ENCODE measurements at places on chromosomes 6 and 20.

GRCh38 chr6:159390381-159390780 is 221.2 kb downstream of the FNDC1 start:
- no peak for DNase-seq

- no peak for DNase-seq
Observed at GRCh38 chr6:56087421-56087820, 160.0 kb downstream of the COL21A1 start.

- peak; percentile 37 for DNase-seq
Observed at GRCh38 chr20:47642118-47642517, 140.4 kb downstream of the NCOA3 start.

GRCh38 chr6:44800784-44801592 is 413.5 kb downstream of the CDC5L start:
- DNase-seq, result no peak

GRCh38 chr6:166306378-166307081 is 1.7 kb downstream of the PRR18 start:
- DNase-seq, result peak; percentile 12

DNA sequence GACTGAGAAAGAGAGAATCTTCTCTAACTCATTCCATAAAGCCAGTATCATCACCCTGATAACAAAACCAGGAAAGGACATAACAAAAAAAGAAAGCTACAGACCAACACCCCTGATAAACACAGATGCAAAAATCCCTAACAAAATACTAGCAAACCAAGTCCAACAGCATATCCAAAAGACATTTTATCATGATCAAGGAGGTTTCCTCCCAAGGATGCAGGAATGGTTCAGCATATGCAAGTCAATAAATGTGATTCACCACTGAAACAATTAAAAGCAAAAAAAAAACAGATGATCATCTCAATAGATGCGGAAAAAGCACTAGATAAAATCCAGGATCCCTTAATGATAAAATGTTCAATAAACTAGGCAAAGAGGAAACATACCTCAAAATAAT is 24.5 kb upstream of the ALDH8A1 start:
- no peak for DNase-seq

DNA sequence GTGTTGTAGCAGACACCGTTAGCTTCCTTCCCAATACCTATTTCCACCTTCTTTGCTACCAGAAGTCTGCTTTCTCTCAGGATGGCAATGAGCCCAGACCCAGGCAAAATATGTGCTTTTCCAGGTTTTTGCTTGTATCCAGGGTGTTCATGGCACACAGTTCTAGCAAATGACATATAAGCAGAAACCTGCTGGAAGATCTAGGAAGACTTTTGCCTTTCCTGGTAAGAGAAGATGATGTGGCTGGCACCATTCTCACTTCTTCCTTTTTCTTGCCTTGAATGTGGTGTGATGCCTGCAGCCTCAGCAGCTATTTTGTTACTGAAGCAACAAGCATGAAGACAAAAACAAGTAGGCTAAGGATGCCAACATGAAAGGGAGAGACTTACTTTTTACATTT is 19.2 kb upstream of the TBC1D22B start:
- no peak for DNase-seq

DNA sequence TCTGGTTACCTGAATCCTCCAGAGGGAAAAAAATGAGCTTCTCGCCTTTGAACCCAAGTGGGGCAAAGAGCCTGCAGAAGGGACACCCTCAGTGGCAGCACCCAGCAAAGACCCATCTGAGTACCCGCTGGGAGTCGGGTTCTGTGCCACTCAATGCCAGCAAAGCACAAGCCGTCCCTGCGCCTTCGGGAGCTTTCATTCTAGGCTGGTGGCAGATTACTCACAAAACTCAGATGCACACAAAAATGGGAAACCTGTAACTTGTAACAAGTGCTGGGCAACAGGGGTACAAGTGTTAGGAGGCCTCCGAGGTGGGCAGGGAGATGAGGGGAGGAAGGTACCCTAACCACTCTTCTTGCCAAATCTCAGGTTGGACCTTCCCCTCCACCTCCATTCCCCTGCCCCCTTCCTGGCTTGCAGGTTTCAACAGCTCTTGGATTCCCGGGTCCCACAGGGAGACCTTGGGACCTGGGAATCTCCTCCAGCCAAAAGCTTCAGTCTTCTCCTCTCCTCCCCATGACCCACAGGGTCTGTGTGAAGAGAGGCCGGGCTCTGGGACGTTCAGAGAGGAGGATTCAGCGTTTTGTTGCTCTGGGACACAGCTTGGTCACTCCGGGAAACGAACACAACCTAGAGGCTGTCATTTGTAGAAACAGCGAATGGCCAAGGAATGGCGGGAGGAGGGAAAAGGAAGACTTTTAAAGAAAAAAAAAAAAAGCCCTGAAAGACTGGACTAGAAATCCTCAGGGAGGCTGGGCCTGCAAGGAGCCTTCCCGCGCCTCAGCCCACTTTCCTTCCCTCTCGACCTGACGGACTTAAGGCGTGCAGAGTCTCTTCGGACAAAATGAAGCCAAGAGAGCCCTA is 1.2 kb upstream of the PARD6B start:
- peak; percentile 48 for DNase-seq

DNA sequence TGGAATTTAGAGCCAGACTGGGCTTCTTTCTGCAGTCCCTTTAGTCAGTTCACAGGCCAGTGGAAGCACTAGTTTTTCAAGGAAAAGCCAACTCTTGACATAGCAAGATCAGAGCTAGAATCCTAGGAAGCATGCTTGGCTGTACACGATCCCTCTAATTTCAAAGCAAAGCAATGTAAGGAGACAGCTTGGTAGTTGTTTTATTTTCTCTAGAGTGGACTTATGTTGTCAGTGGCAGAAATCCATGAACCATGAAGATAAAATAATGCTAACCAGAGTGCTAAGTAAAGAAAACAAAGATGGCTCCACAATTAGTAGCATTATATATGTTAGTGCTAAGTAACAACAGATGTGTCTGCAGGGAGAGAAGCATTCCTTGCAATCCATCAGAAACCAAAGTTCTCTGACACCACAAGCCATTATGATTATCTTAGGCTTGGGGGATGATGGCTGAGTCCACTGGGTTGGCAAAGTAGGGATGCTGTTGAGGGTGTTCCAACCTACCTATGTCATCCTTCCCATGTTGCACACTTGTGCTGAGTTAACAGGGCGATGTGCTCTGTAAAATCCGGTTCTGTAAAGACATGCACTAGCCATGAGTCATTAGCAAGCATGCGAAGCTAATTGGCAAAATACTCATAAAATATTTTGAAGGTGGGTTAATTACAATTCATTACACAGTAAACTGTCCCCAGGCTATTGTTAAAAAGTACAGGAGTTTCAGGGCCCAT is 115.2 kb downstream of the BMP2 start:
- DNase-seq, result no peak

- no peak for DNase-seq
Observed at GRCh38 chr6:132100388-132100990, 149.3 kb upstream of the CCN2 start.

GRCh38 chr6:130886966-130887365 is 59.8 kb downstream of the SMLR1 start:
- DNase-seq, result no peak

DNA sequence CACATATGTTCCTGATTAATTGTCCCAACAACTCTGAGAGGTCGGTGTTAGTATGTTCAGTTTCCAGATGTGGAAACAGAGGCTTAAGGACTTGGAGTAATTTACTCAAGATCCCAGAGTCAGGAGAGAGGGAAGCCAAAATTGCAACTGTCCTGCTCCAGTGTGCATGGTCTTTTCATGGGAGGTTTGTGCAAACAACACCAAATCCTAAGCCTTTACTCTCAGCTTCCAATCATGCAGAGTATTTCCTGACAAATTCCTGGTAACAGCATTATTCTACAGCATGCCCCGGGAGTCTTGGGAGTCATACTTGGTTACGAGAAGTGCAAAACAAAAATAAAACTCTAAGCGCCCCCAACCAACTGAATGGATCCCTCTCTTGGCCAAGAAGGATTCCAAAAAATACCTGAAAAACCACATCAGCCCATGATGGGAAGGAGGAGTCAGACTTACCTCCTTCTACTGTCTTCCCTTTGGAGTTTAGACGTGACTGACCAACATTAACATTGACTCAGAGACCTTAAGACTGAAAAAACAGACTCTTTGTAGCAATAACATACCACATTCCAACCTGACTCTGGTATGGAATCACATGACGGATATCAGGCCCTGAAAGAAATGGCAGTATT is 30.8 kb upstream of the PPP1R3G start:
- no peak for DNase-seq

- no peak for DNase-seq
Observed at GRCh38 chr6:148306286-148306685, 36.4 kb upstream of the SASH1 start.

GRCh38 chr6:97214671-97215070 is 68.3 kb downstream of the MMS22L start:
- DNase-seq, result no peak

GRCh38 chr6:142322066-142322465 is 20.3 kb downstream of the ADGRG6 start:
- DNase-seq, result no peak

DNA sequence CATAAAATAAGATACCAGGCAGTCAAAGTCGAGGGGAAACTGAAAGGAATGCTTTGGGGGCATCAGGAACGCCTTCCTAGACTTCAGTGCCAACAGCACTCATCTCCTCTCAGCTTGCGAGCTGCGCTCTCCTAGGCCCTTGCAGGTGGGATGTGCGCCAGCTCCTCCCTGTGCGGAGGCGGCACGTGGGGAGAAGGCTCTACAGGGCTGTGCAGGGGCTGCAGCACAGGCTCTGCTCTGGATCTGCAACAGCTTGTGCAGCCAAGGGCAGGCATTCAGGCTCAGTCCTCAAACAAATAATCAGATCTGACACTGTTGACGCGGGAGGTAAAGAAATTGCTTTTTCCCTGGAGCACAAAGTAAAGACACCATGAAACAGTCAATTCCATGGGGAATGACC is 144.8 kb downstream of the TTLL2 start:
- no peak for DNase-seq

DNA sequence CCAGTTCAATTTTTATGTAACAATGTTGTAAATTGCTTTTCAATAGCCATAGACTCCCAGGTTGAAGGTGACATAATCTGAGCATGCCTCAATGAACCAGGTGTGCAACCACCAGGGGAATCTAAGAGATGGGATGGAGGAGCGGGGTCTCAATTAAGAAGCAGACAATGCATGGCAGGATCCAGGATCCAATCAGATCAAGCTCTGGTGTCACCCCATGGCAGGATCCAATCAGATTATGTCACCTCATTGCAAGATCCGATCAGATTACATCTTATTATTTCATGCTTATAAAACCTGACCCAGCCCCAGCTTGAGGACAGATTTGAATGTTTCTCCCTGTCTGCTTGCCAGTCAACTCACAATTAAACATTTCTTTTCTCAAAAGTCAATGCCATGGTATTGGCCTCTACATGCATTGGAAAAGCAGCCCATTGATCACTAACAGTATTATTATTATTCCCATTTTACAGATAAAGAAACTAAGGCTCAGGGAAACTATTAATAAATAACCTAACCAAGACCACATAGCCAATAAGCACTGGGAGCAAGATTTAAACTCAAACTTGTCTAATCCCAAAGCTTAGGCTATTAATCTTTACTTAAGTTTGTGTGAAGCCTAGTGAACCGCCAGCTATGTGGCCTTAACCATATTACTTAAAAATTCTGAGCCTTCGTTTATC is 14.3 kb upstream of the SIRT5 start:
- no peak for DNase-seq

GRCh38 chr6:70175770-70176169 is 127.1 kb downstream of the COL9A1 start:
- no peak for DNase-seq

DNA sequence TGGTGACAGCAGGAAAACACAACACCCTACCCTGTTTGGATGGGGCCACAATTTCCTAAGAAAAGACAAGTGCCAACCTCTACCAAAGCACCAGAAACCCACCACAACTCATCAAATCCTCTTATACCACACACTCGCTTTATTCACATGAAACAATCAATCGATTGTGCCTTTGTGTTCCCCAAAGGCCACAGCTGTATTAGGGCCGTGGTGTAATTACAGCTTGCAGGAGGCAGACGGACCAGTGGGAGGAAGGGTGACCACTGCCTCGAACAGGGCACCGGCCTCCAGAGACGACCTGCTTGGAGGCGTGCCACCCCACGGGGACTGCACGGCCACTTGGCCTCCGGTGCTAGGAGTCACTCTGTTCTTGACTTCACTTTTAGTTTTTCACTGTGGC is 264.1 kb downstream of the FOXC1 start:
- no peak for DNase-seq

DNA sequence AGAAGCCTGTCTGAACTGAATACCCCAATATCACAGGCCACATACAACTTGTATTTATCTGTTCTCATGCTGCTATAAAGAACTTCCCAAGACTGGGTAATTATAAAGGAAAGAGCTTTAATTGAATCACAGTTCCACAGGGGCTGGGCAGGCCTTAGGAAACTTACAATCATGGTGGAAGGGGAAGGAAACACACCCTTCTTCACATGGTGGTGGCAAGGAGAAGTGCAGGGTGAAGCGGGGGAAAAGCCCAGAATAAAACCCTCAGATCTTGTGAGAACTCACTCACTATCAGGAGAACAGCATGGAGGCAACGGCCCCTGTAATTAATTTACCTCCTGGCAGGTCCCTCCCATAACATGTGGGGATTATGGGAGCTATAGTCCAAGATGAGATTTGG is 50.3 kb upstream of the FNDC1 start:
- no peak for DNase-seq

GRCh38 chr20:58403272-58403671 is 14.2 kb downstream of the VAPB start:
- DNase-seq, result no peak

- DNase-seq, result no peak
Observed at GRCh38 chr20:46549188-46549972, 1.1 kb downstream of the OCSTAMP start.

DNA sequence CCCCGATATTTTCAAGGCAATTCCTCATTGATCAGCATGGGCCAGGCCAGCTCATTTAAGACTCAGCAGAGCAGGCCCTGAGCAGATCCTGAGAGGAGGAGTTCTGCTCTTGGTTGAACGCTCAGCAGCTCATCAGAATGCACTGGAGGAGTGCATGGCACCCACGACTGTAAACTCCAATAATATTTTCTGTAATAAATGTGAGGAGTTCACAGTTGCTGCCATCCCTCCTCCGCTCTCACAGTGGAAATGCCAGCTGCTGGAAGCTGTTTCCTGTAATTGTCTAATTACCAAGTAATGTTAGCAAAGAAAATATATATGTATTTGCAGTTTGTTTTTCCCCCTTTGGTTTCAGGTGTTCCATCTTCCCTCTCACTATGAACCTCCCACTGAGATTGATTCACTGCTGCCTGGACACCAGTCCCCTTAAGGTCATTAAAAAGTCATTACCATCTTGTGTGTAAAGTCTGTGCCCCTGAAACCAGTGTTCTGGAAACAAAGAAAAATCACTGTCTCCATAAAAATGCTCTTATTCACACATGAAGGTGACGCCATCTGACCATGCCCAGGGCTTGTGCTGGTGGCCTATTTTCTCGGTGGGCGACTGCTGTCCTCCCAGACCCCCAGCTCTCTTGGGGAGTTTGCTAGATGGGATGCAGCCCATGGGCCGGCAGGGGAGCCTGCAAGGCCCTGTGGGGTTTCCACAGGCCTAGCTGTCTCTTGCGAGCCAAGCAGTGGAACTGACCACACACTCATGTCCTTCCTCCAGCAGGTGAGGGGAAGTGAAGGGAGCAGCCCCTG is 374.2 kb downstream of the ZFAND3 start:
- DNase-seq, result no peak

- no peak for DNase-seq
Observed at GRCh38 chr6:15434263-15434662, 188.4 kb downstream of the JARID2 start.

- no peak for DNase-seq
Observed at GRCh38 chr6:14545496-14545895, 427.9 kb downstream of the CD83 start.

GRCh38 chr6:147564556-147564955 is 56.1 kb downstream of the SAMD5 start:
- DNase-seq, result no peak

GRCh38 chr6:99478483-99478882 is 36.7 kb downstream of the USP45 start:
- no peak for DNase-seq

Measured in Caco-2 (cell line).